G401 (cell line): ENCODE measurements at places on chromosomes 2 and 18. TPM values are rescaled to one million over a fixed set of nuclear protein-coding genes. Genes with fewer than 3 reads are reported as not detected.

CYS1 gene
- total RNA-seq = 11.2 and 14.1 TPM in 2 replicates

KLHL29 gene
- not detected in 2 replicates for total RNA-seq

RAB6C gene
- not detected in 2 replicates for total RNA-seq

VWC2L gene
- total RNA-seq = not detected in 2 replicates

COL4A3 gene
- 3.0 TPM in 1 of 2 replicates, not detected in the other for total RNA-seq

LIMS2 gene
- total RNA-seq = 1.8 and 5.8 TPM in 2 replicates

DNA sequence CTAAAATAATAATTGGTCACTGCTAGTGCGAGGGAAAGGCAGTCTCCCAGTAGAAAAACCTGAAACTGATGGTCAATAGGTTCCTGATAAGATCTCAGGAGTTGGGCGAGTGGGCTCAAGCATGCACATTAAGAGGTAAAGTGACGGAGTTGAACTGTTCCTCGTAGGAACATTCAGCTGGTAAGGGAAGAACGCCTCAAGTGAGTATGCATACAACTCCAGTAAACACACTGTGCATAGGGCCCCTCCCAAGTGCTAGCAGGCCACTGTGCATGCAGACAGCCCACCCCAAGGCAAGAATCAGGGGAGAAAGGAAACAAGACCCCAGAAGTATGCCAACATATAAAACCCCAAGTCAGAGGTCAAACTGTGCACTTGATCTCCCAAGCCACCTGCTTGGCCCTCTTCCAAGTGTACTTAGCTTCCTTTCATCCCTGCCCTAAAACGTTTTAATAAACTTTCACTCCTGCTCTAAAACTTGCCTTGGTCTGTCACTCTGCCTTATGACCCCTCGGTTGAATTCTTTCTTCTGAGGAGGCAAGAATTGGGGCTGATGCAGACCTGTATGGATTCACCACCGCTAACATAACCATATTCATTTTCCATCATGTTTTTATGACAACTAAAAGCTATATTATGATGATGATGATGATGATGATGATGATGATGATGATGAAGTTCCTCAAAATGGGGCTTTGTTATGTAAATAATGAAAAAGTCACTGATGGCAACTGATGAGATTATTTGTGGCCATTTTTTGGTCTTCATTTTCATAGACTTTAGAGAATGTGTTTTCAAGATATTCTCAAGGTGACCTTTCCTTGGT is 118.0 kb upstream of the RAB27B start:
- DNase-seq = no peak

- DNase-seq = peak; percentile 11
Observed at GRCh38 chr2:3131636-3132326, 245.8 kb downstream of the EIPR1 start.

- no peak for DNase-seq
Observed at GRCh38 chr2:96873651-96874096, 3.8 kb upstream of the SEMA4C start.

- no peak for DNase-seq
Observed at GRCh38 chr18:43919551-43919950, 642.3 kb upstream of the SYT4 start.
